ENCODE measurements at places on chromosomes 1 and 21.
A peak's percentile ranks its signal among the peaks of the same experiment; 100 is the strongest.

GRCh38 chr1:110337704-110338308 is 1.4 kb upstream of the RBM15 start:
- peak; percentile 20 for DNase-seq

DNA sequence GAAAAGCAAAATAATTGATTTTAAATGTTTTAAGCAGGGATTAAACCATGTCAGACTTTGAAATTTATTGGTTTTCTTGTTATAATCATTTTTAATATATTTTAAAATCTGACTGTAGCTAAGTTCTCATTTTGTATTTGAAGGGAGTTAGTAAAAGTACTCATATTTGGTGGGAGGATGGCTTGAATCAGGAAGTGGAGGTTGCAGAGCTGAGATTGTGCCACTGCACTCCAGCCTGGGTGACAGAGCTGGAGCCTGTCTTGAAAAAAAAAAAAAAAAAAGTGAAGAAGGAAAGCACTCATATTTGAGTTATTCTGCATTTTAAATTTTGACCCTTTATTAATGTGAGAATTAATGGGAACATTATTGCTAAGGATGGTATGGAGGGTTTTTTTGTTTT is 106.0 kb downstream of the RABGAP1L start:
- no peak for DNase-seq

GRCh38 chr1:27161594-27161993 is 6.7 kb upstream of the SLC9A1 start:
- no peak for DNase-seq

- DNase-seq = no peak
Observed at GRCh38 chr21:32329331-32329730, 30.7 kb downstream of the MRAP start.

All from stimulated activated CD4-positive, alpha-beta T cell treated with anti-CD3 and anti-CD28 coated beads, Interleukin-12 subunit alpha, Interleukin-12 subunit beta, amount 100 ng/mL, for 48 hours (primary cell).